Stimulated activated CD4-positive, alpha-beta T cell treated with anti-CD3 and anti-CD28 coated beads, TNF-alpha, amount 100 ng/mL, for 48 hours (primary cell): ENCODE measurements at places on chromosomes 16 and 17.
A peak's percentile ranks its signal among the peaks of the same experiment; 100 is the strongest.

DNA sequence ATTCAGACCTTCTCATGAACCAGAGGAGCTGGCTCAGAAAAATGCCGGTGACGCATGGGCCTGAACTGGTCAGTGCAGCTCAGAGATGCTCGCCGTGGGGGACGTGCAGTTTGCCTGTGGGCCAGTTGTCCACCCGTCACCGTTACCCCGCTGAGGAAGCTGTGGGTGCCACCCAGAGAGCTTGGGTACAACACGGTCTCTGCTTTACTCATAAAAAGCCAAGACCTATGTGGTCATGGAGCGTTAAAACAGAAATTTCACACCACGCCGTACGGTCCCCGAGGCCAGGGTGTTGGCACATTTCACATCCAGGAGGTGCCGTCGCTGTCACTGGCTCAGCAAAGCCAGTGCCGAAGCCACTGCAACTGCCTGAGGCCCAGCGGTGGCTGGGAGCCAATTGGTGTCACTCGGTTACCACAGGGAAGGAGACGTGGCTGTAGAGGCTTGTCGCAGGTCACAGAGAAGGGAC is 120.9 kb downstream of the METRNL start:
- DNase-seq: peak; percentile 42

DNA sequence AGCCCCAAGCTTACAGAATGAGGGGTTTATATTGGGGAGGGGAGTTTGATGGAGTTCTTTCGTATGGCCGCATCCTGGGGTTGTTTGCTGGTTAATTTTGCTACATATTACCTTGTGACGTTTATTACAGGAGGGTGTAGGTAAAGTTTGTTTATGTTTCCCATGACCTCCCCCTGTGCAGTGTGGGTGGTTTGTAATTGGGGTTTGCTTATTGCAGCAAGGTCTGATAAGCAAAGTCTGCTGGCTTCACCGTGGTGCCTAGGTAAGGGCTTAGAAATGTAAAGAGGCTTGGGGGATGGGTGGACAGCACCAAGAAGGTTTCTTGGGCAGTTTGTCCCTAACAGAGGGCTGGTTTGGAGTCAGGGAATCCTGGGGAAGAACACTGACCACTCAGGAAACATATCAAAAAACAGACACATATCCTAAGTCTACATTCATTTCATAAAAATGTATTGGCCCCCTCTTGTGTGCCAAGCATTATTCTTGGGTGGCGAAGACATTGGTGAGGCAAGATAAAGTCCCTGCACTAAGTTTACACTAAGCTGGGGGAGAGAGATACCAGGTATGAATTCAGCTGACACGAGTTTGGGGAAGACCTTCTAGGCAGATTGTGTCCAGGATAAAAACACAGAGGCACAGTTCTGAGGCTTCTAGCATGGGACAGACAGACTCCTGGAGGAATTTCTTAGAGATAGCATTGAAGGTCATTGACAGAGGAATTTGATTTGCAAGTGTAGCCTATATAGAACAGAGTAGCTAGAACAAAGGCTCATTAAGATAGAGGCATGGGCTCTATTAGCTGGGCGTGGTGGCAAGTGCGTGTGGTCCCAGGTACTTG is 9.5 kb downstream of the ZNF764 start:
- no peak for DNase-seq

- no peak for DNase-seq
These were observed 147.4 kb upstream of the SDK2 start for GRCh38 chr17:73791631-73792030.

DNA sequence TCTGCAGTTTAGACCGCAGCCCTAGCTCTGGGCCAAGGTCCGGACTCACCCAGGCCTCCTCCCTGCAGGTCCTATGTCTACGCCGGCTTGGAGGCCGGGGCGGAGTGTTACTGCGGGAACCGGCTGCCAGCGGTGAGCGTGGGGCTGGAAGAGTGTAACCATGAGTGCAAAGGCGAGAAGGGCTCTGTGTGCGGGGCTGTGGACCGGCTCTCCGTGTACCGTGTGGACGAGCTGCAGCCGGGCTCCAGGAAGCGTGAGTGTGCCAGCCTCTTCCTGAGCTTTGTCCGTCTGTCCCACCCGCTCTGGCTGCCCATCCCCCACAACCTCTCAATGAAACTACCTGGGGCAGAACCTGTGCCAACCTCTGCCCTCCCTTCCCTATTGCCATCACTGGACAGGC is 20.1 kb downstream of the WSCD1 start:
- DNase-seq: no peak

DNA sequence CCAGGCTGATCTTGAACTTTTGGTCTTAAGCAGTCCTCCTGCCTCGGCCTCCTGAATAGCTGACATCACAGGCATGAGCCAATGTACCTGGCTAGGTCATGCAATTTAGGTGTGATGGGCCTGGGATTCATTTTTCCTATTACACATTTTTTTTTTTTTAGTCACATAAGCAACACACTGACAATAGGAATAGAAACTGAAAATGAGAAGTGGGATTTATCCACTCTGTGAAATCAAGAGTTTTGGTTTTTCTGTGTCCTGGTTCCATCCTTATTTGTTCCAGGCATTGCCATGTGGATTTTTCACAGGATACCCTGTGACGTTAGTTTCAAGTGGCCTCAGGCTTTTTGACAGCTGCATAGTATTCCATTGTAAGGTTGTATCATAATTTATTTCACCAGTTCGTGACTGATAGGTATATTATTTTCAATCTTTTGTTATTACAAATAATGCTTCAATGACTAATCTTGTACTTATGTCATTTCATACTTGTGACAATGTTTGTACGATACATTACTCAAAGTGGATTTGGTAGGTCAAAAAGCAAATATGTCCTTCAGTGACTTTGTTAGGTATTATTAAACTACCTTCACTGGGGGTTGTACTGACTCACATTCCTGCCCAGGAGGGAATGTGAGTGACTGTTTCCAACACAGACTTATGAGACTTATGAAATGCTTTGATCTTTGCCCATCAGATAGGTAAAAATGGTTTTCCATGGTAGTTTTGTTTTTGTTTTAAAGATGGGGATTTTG is 10.6 kb downstream of the ADCY7 start:
- DNase-seq: no peak

DNA sequence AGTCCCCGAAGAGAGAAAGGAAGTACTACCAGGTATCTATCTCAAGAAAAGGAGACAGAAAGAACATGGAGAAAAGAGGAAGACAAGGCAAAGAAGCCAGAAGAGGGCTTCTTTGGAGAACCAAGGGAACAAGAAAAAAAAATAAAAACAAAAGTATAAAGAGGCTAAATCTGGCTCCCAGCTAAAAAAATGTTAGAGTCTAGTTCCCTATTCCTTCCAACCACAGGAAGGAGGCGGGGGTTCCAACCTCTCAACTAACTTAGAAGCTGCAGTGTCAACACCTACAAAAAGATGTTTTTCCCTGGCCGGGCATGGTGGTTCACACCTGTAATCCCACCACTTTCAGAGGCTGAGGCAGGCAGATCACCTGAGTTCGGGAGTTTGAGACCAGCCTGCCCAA is 13.4 kb downstream of the UTP6 start:
- no peak for DNase-seq

- DNase-seq: no peak
These were observed 591 bp upstream of the TNFSF13 start for GRCh38 chr17:7557775-7558543.

- DNase-seq: no peak
These were observed 114.9 kb downstream of the SPAG9 start for GRCh38 chr17:51005768-51006167.

GRCh38 chr17:2179615-2180295 is 123.8 kb downstream of the SMG6 start:
- DNase-seq: no peak

DNA sequence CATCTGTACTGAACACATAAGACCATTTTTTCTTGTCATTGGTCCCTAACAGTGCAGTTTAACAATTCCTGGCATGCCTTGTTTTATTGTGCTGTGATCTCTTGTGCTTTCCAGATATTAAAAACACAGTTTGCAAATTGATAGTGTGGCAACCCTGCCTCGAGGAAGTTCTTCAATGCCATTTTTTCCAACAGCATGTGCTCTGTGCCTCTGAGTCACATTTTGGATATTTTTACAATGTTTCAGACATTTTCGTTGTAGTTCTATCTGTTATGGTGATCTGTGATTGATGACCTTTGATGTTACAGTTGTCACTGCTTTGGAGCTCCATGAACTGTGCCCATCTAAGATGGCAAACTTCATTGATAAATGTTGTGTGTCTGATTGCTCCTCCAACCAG is 66.2 kb downstream of the GOSR1 start:
- no peak for DNase-seq

- no peak for DNase-seq
These were observed 151.9 kb upstream of the MAF start for GRCh38 chr16:79752396-79752795.

DNA sequence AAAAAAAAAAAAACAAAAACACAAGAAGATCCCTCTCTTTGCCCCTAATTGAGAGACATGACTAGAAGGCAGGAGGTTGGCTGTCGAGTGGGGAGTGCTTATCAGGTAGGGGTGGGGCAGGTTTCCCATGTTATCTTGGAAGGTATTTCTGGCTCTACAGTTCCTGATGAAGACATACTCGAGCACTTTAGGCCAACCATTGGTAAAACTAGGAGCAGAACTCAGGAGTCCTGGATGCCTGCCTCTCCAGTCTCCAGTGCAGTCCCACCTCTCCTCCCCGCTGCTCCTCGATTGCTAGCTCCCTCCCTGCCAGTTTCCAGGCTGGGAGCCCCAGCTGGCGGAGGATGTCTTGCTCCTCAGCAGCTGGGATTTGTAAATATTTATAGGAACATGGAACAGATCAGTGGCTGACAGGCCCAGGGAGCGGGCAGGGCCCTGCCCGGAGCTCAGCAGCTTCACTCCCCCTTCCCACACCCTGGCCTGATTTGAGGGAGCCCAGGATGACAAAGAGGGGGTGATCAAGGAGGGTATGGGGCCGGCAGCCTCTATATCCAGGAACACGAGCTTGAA is 11.4 kb upstream of the C1QL1 start:
- no peak for DNase-seq

- no peak for DNase-seq
These were observed 261.0 kb upstream of the KCNJ16 start for GRCh38 chr17:69814031-69814430.

- DNase-seq: no peak
These were observed 14.8 kb upstream of the C17orf113 start for GRCh38 chr17:42065201-42065600.

DNA sequence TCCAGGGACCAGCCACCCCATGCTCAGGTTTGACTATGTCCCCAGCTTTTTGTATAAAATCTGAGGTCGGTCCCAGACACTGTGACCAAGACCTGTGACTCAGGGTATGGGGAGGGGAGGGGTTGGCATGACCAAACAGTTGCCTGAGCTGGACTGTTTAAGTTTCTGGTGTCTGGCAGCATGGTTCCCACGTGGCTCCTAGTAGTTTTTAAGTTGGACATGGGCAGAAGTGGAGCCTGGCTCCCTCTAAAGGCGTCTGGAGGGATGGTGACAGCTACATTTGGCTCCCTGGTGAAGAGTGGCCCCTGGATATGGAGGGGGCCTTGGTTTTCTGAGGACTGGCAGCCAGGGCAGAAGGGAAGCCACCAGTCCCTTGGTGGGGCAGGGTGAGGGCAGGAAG is 7.9 kb downstream of the SMCR8 start:
- no peak for DNase-seq

DNA sequence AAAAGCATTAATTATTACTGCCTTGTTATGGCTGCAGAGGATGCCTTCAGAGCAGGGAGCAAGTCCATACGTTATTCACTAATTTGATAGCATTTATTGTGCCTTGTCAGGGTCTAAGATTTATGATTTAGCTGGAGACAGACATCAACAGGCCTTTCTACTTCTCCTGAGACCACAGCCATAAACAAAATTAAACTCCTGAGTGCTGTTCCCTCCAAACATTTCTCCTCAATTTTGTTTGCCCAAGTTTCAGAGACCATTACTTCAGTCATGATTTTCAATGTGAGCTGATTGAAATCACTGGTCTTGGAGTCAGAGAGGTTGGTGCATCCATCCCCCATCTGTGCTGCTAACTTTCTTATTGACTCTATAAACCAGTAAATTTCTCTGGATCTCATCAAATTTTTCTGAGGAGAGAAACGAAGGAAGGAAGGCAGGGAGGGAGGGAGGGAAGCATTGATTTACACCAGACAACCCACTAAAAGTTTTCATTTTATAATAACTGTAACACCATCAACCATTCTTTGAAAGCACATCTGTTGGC is 423.6 kb upstream of the CDH11 start:
- no peak for DNase-seq

- peak; percentile 13 for DNase-seq
These were observed 20.7 kb downstream of the SLC43A2 start for GRCh38 chr17:1607971-1608320.

DNA sequence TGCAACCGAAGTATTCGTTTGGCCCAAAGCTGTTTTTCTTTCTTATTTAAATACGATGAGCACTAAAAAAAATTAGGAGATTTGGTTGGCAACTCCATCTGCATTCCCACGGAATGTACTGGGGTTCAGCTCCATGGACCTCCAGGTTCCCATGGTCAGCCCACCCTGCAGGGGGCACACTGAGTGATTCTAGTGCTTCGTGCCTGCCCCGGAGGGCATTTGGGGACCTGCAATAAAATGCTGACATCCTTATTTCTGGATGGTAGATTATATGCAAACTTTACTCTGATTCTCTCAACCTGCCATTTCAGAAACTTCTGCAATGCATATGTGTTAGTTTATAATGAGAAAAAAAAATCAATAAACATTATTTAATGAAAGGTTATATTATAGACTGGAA is 339.4 kb downstream of the XYLT1 start:
- DNase-seq: no peak

GRCh38 chr17:79624718-79625478 is 14.0 kb upstream of the RBFOX3 start:
- no peak for DNase-seq
